NCI-H146 (cell line): ENCODE measurements at places on chromosomes 3 and 15.

GRCh38 chr3:154783521-154783931 lies 296.6 kb upstream of the MME start:
- no peak for DNase-seq

DNA sequence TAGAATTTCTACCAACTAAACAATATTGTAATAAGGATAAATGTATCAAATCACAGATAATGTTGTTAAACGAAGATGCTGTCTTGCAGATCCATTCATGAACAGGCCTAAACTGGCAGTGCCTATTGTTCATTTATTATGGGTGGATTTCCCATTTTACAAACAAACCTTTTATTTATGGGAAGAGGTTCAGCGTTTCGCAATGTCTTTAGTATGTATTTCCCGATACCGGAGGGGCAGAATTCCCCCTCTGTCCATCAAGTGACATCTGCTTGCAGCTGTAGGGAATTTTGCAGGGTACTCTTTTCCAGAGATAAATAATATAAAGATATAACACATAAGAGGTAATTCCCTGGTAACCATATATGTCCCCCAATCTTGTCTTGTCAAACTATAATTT lies 5.7 kb downstream of the CEP19 start:
- DNase-seq, result no peak

GRCh38 chr3:186582541-186582940 lies 12.0 kb downstream of the DNAJB11 start:
- DNase-seq, result no peak

DNA sequence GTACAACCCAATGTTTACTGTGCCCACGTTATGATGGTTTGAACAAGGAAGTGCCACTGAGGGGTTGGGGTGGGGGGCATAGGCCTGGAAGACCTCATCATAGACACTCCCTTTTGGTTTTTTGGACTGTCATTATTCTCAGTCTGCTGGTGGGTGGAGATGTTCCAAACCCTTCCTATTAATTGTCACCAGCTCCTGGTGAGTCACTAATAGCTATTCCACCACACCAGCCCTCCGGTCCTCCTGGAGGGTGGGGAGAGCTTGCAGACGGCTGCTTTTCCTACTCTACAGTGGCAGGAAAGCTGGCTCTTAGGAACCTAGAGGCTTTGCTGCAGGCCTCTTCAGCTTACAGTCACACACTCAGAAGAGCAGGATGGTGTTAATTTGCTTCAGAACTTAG lies 9.0 kb upstream of the COPG1 start:
- peak; percentile 37 for DNase-seq

DNA sequence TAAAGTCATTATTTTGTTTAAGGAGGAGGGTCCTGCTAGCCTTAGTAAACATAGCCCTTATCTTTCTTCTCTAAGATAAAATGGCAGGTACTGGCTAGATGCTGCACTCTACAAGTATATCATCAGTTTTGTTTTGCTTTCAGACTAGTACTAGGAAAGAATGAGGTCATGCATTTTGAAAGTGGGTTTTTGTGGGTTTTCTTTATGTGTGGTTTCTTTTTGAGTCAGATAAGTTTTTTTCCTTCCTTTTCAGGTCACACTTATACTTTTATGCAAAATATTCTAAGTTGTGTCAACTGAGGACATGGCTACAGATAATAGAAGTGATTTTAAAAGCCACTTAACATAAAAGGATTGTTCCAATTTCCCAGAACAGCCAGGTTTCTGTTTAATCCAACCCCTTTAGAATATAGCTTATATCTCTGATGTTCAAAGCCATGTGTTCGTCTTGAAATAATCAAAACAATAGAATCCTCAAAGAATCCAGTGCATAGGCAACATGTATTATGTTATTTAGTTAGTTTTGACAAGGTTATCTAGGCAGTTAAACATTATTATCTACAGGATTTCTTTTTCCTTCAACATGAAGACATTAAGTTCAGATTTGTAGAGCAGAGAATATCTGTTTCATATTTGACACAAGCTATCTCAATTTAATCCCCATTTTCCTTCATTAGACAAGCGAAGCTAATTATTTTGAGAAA lies 406.2 kb downstream of the RBMS3 start:
- no peak for DNase-seq

GRCh38 chr15:39238443-39238842 lies 342.4 kb upstream of the THBS1 start:
- DNase-seq, result no peak
